Right atrium auricular region (tissue), 2 donors: ENCODE measurements at places on chromosomes 1 and 21. TPM values are rescaled to one million over a fixed set of nuclear protein-coding genes. Genes with fewer than 3 reads are reported as not detected.

- no peaks in the 10 kb centered on the region for H3K27me3 ChIP-seq
- no peak overlapping the region for H3K27ac ChIP-seq
- no peak for DNase-seq
- no peak overlapping the region for H3K4me3 ChIP-seq
- no peaks in the 10 kb centered on the region for H3K4me1 ChIP-seq
These were observed 29.4 kb upstream of the POU3F1 start for GRCh38 chr1:38076038-38076437.

DNA sequence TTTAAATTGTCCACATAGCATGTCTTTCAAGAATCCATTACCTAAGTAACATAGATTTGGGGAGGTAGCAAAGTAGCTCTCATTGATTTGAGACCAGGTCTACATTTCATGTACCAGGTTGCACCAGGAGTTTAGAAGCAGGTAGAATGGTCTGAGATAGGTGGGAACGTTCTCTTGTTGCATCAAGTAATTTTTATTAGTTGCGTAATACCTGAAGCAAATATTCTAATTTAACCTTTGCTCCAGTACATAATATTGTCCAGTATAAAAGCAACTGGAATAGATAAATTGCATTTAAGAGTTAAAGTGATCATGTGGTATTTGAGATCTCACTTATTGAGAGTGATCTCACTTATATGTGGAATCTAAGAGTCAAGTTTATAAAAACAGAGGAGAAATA lies 597.1 kb upstream of the PRMT6 start:
- no peak overlapping the region for H3K27ac ChIP-seq
- H3K27me3 ChIP-seq = no peaks in the 10 kb centered on the region
- no peaks in the 10 kb centered on the region for H3K4me1 ChIP-seq
- no peak overlapping the region for H3K4me3 ChIP-seq

RAB7B gene
- 5.1 TPM for total RNA-seq

SIPA1L2 gene
- 57.1 TPM for total RNA-seq

GRCh38 chr1:21332554-21333311 lies 42.5 kb upstream of the ECE1 start:
- peak overlapping the region; percentile 91 for H3K27ac ChIP-seq
- no peak for DNase-seq
- no peaks in the 10 kb centered on the region for H3K36me3 ChIP-seq
- H3K27me3 ChIP-seq = no peaks in the 10 kb centered on the region

LMOD1 gene
- 31.4 TPM for total RNA-seq

- no peaks in the 10 kb centered on the region for H3K4me1 ChIP-seq
- H3K27ac ChIP-seq = no peak overlapping the region
- no peaks in the 10 kb centered on the region for H3K27me3 ChIP-seq
- no peaks in the 10 kb centered on the region for H3K36me3 ChIP-seq
These were observed 235.3 kb downstream of the FAF1 start for GRCh38 chr1:50724626-50725286.

IL22RA1 gene
- total RNA-seq = 0.15 TPM

FCRL2 gene
- total RNA-seq = not detected

STYXL2 gene
- 148 TPM for total RNA-seq

C2CD2 gene
- 8.6 TPM for total RNA-seq

GRCh38 chr1:204493145-204493983 lies 1.2 kb downstream of the PIK3C2B start:
- peak overlapping the region; percentile 83 for H3K4me3 ChIP-seq
- peak overlapping the region; percentile 89 for H3K27ac ChIP-seq
- H3K4me1 ChIP-seq = no peaks in the 10 kb centered on the region
- DNase-seq = peak; percentile 85

TFF1 gene
- not detected for total RNA-seq

GRCh38 chr1:217333939-217334338 lies 297.0 kb downstream of the GPATCH2 start:
- DNase-seq = no peak
- H3K27me3 ChIP-seq = no peaks in the 10 kb centered on the region
- no peaks in the 10 kb centered on the region for H3K4me1 ChIP-seq
- no peak overlapping the region for H3K27ac ChIP-seq
- H3K36me3 ChIP-seq = no peaks in the 10 kb centered on the region
- H3K4me3 ChIP-seq = no peak overlapping the region

GRCh38 chr1:184990204-184990603 lies 15.9 kb upstream of the NIBAN1 start:
- H3K27me3 ChIP-seq = no peaks in the 10 kb centered on the region
- no peak overlapping the region for H3K4me3 ChIP-seq
- no peak overlapping the region for H3K27ac ChIP-seq
- DNase-seq = no peak
- H3K36me3 ChIP-seq = no peaks in the 10 kb centered on the region

DNA sequence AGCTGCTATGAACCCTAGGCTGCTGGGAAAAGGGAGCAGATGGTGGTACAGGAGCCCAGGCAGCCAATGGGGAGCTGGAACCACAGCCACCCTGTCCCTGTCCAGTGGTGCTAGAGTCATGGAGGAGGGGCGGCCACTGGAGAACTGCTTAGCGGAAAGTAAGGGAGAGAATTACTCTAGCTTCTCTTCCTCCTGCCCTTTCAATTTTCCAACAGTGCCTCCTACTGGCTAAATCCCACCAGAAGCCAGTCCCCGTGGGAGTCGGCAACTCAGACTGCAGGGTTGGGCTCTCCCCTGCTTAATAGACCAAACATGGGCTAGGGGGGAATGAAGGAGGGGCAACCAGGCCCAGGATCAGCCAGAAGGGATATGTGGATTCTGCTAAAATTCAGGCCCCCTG lies 154.5 kb downstream of the ACTL8 start:
- H3K4me3 ChIP-seq = no peak overlapping the region
- no peaks in the 10 kb centered on the region for H3K27me3 ChIP-seq
- H3K36me3 ChIP-seq = no peaks in the 10 kb centered on the region
- H3K4me1 ChIP-seq = no peaks in the 10 kb centered on the region

GRCh38 chr1:226447932-226448665 lies 40.2 kb upstream of the PARP1 start:
- no peak overlapping the region for H3K4me3 ChIP-seq
- no peaks in the 10 kb centered on the region for H3K27me3 ChIP-seq
- no peaks in the 10 kb centered on the region for H3K4me1 ChIP-seq
- no peak overlapping the region for H3K27ac ChIP-seq
- DNase-seq = no peak

DNA sequence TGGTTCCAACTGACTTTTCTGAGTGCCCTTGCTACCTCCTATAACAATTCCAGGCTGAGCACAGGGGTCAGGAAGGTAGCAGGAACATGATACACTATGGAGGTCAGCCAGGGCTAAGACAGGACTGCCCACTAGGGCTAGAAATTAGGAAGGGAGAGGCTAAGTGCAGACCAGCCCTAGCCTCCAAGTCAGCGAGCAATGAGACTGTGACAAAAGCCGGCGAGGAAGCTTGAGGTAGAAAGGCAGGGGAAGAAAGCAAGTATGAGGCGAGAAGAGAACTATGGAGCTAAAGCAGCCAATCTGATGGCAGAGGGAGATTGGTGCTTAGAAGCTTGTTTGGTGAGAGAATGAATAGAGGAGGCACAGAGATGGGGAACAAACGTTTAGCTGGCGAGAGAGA lies 4.7 kb downstream of the UROD start:
- H3K27me3 ChIP-seq = no peaks in the 10 kb centered on the region
- H3K27ac ChIP-seq = no peak overlapping the region
- H3K4me3 ChIP-seq = no peak overlapping the region
- H3K36me3 ChIP-seq = no peaks in the 10 kb centered on the region
- no peaks in the 10 kb centered on the region for H3K4me1 ChIP-seq

KCNJ9 gene
- total RNA-seq = not detected

GRCh38 chr1:20143734-20144565 lies 4.8 kb downstream of the PLA2G2F start:
- H3K27ac ChIP-seq = no peak overlapping the region
- no peaks in the 10 kb centered on the region for H3K36me3 ChIP-seq
- no peak for DNase-seq
- H3K4me1 ChIP-seq = no peaks in the 10 kb centered on the region

- H3K36me3 ChIP-seq = no peaks in the 10 kb centered on the region
- H3K4me3 ChIP-seq = no peak overlapping the region
- peak overlapping the region; percentile 81 for H3K27ac ChIP-seq
- H3K27me3 ChIP-seq = no peaks in the 10 kb centered on the region
- H3K4me1 ChIP-seq = no peaks in the 10 kb centered on the region
These were observed 202.7 kb downstream of the RHOU start for GRCh38 chr1:228937851-228938536.

- H3K27me3 ChIP-seq = no peaks in the 10 kb centered on the region
- no peaks in the 10 kb centered on the region for H3K4me1 ChIP-seq
- DNase-seq = no peak
- H3K36me3 ChIP-seq = no peaks in the 10 kb centered on the region
- no peak overlapping the region for H3K27ac ChIP-seq
These were observed 17.3 kb downstream of the MAP10 start for GRCh38 chr1:232822530-232822929.

GRCh38 chr1:69787151-69787550 lies 219.4 kb downstream of the LRRC7 start:
- no peaks in the 10 kb centered on the region for H3K27me3 ChIP-seq
- no peaks in the 10 kb centered on the region for H3K36me3 ChIP-seq
- DNase-seq = no peak
- no peak overlapping the region for H3K27ac ChIP-seq
- no peaks in the 10 kb centered on the region for H3K4me1 ChIP-seq
- H3K4me3 ChIP-seq = no peak overlapping the region

- DNase-seq = no peak
- no peak overlapping the region for H3K27ac ChIP-seq
- no peaks in the 10 kb centered on the region for H3K27me3 ChIP-seq
- H3K4me1 ChIP-seq = no peaks in the 10 kb centered on the region
- H3K4me3 ChIP-seq = no peak overlapping the region
- no peaks in the 10 kb centered on the region for H3K36me3 ChIP-seq
These were observed 385.0 kb upstream of the ST6GALNAC5 start for GRCh38 chr1:76482272-76482671.

- no peak overlapping the region for H3K27ac ChIP-seq
- no peak for DNase-seq
- no peaks in the 10 kb centered on the region for H3K36me3 ChIP-seq
- peaks cover 16% of the 10 kb centered on the region for H3K4me1 ChIP-seq
These were observed 101.9 kb downstream of the PRDM2 start for GRCh38 chr1:13801655-13802486.

NBPF12 gene
- total RNA-seq = 6.5 TPM

- H3K36me3 ChIP-seq = no peaks in the 10 kb centered on the region
- H3K4me1 ChIP-seq = no peaks in the 10 kb centered on the region
- DNase-seq = no peak
- H3K4me3 ChIP-seq = no peak overlapping the region
- H3K27ac ChIP-seq = no peak overlapping the region
These were observed 268.9 kb downstream of the TGFB2 start for GRCh38 chr1:218614031-218614430.

PLEKHN1 gene
- total RNA-seq = 0.59 TPM

- no peaks in the 10 kb centered on the region for H3K27me3 ChIP-seq
- H3K4me1 ChIP-seq = peaks cover 2% of the 10 kb centered on the region
- DNase-seq = peak; percentile 88
- no peak overlapping the region for H3K4me3 ChIP-seq
- peak overlapping the region; percentile 76 for H3K27ac ChIP-seq
These were observed 115.6 kb upstream of the SLC45A1 start for GRCh38 chr1:8202182-8202905.

NR1I3 gene
- total RNA-seq = not detected
